ENCODE measurements at places on chromosomes 1 and 21.

DNA sequence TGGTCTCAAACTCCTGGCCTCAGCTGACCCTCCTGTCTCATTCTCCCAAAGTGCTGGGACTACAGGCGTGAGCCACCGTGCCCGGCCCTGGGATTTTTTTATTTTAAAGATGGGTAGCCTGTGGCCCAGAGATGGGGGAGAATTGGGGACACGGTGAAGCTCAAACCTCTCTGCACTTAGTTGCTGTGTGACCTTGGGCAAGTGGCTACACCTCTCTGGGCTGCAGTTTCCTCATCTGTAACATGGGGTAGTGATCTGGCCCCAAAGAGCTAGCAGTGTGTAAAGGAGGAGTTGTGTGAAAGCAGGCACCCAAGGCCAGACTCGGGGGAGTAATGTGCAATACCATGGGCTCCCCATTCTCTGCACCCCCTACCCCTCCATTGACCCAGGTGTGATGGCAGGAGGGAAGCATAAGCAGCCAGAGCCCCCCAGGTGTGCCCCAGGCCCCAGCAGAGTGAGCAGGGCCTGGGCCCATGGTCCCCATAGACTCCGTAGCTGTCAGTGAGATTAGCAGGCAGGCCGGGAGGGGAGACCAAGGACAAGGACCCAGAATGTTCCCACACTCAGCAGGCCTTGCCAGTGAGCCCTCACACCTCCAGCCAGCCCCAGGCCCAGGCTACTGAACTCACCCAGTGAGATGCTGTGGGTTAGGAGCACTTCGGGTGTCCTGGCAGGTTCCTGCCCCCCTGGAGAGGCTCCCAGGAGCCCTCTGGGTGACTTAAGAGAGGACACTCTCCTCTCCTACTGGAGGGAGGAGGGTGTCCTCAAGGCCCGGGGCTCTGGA lies 17.9 kb downstream of the TNFRSF8 start:
- DNase-seq = no peak

DNA sequence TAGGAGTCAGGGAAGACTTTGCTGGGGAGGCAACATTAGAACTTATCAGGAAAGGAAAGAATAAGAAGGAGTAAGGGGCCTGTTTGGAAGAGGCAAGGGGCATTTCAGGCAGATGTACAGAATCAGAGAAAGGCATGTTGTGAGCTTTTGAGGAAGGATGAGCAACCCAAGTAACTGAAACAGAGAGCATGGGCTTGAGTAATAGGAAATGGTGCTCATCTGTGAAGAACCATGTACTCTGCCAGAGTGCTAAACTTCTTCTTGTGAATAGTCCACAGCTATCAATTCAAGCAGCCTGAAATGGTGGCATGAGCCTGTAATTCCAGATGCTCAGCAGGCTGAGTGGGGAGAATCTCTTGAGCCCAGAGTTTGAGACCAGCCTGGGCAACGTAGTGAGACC lies 19.2 kb upstream of the PIGK start:
- no peak for DNase-seq

DNA sequence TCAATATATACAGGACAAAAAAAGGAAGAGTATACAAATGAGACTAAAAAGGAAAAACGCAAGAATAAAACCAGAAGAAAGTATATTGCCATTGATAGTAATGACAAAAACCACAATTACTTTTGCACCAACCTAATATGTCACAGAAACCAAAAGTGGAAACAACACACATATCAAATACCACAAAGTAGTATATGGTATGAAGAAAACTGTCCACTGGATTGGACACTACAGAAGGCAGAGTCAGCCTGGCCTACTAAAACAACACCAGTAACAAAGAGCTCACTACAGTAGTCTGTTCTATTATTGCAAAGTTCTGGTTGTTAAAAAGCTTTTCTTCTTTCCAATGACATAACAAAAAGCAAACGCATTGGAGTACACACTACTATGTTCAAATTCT lies 17.7 kb downstream of the TESK2 start:
- DNase-seq = no peak

- DNase-seq = no peak
These were observed 95.9 kb upstream of the COA6 start for GRCh38 chr1:234277161-234277868.

- DNase-seq = peak; percentile 44
These were observed 1.2 kb downstream of the LRP8 start for GRCh38 chr1:53326598-53327181.

DNA sequence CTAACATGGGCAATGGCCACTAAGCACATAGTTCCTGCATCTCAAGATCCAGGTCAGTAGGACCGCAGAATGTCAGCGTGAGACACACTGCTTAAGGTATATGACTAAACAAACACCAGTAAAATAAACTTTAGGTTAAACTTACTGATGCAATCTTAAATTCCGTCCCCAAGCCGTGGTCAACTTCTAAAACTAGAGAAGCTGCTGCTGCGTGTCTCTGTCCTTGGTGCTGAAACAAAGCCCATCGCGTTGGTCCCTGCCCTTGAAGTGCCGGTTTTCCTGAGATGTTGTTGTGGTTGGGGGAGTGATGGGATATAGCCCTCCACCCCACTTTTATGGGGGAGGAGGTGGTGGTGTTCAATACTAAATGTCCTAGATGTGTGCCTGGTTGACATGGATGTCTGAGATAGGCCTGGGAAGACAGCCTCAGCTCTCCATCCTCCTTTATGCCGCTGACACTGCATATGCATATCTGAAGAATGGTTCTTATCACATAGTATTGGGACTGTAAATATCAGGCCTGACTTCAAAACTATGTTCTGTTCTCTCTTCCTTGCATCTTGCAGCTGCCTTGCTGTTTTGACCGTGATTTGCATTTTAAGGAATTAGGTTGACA lies 72.0 kb upstream of the KCNA3 start:
- DNase-seq = peak; percentile 47

DNA sequence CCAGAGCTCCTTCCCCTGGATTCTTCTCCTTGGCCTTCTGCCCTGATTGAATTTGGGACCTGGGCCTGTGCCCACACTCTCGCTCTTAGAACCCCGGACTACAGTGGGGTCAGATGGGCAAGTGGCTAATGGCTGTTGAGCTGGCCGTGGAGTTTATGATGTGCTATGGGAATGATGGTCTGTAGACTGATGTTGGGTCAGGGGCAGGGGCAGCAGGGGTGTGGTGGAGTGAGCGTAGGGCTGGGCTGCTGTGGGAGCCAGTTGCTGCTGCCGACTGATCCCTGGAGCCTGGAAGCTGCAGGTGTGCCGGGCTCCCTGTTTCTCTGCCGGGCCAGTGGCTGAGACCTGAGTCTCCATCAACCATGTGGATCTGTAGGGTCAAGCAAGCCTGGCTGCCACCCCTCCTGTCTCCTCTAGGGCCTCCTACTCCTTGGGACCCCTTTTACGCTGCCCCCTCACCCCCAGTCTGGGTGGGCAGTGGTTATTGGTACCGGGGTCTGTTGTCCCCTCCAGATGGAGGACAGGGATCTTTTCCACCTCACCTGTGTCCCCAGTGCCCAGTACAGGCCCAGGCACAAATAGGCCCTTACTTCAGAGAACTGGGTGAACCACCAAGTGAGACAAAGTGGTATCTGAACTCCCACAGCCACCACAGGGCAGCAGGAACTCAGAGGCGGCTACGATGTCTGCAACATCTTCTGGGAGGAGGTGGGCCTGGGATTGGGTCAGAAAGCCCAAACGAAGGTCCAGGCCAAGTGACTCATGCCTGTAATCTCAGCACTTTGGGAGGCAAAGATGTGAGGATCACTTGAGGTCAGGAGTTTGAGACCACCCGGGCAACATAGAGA lies 5.1 kb downstream of the PODN start:
- peak; percentile 28 for DNase-seq

DNA sequence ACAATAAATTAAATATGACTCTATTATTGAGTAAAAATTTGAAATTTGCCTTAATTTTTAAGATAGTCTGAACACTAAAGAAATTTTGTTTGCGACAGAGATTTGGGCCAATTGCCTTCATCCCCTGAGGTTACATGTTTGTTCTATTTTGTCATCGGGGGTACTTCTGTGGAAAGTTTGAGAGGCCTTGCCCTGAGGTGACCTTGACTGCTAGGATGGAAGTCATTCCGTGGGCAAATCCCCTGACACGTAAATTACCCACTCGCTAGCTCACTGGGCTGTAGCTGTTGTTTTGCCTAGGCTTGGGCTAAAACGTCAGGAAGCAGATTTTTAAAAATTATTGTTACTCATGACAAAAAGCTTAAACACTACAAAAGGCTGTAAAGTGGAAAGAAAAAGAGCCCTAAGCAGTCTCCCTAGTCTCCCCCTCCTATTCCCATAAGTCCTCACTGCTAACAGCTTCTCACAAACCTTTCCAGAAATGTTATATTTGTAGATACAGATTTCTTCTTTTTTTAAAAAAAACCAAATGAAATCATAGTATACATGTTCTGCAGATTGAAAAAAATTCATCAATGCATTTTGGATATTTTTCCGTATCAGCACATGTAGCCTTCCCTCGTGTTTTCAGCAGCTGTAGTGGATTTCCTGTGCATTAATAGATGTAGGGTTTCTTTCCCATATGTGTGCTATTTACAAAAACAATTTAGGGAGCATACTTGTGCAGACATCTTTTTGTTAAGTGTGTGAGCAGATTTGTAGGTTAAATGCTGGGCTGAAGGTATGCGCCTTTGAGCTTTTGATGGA lies 142.7 kb downstream of the MRPS6 start:
- no peak for DNase-seq

DNA sequence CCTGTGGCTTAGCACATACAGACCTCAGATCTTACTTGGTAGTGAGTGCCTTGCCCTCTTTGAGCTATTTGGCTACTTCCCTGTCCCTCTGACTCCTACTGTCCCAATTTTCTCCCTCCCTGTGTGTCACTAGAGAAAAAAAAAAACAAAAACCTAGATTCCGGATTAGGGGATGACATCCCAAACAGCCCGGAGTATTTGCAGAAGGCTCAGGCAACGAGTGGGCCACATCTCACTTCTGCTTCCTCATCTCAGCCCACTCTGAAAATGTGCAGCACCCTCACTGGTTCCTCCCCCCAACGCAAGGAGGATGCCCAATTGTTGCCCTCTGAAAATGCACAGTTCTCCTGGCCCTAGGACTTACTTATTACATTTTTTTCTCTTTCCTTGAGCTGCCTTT lies 4.9 kb downstream of the NHLH1 start:
- DNase-seq = no peak
